ENCODE measurements at places on chromosomes 2 and 18. TPM values are rescaled to one million over a fixed set of nuclear protein-coding genes. Genes with fewer than 3 reads are reported as not detected.

Gene AQP4
- not detected for total RNA-seq

Gene C1QL2
- not detected for total RNA-seq

Gene AGPS
- total RNA-seq = 36.1 TPM

Gene CD207
- 0.92 TPM for total RNA-seq

Gene LDLRAD4
- total RNA-seq = 48.5 TPM

Gene ANKRD29
- 3.5 TPM for total RNA-seq

DNA sequence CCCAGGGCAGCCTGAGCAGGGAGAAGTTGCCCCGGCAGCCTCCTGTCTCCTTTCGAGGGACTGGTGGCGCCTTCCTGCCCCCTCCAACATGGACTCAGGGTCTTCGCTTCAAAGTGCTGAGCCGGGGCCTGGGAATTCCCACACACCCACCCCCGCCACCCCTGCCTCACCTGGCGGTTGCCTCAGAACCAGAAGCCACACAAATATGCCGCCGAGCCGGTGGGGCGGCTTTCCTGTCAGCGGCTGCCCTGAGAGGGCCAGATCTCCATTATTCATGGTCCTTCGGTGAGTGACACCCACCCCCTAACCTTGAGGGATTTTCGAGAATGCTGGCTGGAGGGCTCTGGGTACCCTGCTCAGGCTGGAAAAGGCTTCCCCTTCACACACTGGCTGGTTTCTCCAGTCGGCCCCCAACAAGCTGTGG, 71.7 kb downstream of the SMAD7 start:
- no peak for ATAC-seq

DNA sequence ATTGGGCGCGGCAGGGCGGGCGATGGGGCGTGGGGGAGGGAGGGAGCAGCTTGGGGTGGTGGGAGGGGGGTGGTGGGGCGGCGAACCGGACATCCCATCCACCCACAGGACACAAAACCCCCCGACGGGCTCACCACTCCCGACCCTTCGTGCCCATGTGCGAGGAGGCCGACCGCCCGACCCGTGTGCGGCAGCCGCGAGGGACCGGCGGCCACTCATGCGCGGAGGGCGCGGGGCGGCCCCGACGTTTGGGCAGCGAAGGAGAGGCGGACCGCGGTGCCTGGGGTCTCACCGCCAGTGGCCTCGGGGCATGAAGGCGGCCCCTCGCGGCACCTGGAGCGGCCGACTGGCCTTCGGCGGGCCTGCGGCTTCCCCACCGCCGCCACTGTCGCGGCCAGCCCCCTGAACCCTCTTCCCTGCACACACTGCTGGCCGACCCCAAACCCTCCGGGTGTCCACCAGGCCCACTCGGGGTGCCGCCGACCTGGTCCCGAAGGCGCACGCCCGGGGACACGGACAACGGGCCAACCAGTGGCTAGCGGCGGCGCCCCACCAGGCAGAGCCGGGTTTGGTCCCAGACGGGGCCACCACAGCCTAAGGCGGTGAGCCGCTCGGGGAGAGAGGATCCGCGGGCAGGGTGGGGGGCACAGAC, 94.6 kb upstream of the ANKRD30BL start:
- no peak for ATAC-seq

- no peak for ATAC-seq
Observed at GRCh38 chr2:38448692-38449410, 71.8 kb upstream of the ATL2 start.

- ATAC-seq = no peak
Observed at GRCh38 chr2:168814939-168815907, 12.8 kb downstream of the NOSTRIN start.
